ENCODE measurements at places on chromosomes 2 and 18.

DNA sequence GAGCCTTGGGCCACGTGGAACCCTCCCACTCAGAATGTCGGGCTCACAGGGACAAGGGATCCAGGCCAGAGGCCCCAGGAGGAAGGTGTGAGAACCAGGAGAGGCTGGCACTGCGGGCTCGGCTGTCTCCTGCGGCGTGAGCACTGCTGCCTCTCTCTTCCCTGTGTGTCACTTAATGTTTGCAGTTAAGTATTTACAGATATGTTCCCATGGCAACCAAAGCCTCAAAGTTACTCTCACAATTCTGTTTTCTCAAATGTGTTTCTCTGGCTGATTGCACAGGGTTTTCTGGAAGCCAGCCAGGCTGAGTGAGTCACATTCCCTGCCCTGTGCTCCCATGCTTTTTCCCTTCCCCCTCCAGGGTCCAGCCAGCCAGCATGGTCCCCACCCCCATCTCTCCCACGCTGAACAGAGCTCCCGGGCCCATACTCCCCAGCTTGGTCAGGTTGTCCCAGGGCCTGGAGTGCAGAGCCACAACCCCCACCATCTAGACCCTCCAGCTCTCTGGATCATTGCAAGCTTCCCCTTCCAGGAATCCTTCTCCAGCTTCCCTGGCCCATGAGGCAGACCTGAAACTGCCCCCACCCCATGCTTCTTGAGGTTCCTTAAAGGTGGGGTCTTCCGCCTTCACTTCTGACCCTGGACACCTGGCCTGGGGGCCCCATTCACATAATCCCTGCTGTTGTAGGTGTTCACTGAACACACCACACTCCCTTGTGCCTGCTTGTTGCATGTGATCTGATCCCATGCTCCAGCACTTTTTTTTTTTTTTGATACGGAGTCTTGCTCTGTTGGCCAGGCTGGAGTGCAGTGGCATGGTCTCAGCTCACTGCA, 265.9 kb downstream of the CELF4 start:
- DNase-seq, result no peak

GRCh38 chr2:110869472-110870446, 137.4 kb downstream of the ACOXL start:
- peak; percentile 58 for DNase-seq

GRCh38 chr2:100376836-100377235, 40.6 kb downstream of the CHST10 start:
- no peak for DNase-seq

GRCh38 chr2:85248773-85249509, 78.8 kb downstream of the TGOLN2 start:
- DNase-seq, result no peak

DNA sequence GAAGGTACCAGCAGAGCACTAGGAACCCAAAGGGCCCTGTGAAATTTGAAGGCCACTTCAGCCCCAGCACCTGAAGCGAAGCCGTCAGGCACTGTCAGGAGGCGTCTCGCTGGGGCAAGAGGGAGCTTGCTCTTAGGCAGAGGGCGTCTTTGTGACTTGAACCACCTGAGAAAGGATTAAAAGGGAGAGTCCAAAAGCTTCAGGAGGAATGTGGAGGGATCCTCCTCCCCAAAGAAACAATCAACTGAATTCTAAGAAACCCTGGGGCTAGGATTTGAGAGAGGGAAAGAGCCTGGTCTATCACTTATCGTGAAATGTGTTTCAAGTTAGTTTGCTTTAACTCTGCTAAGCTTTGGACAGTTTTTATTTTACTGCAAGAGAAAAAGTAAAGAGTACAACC, 324.9 kb upstream of the SOX11 start:
- no peak for DNase-seq

- no peak for DNase-seq
Observed at GRCh38 chr2:229431327-229431954, 160.4 kb upstream of the PID1 start.

DNA sequence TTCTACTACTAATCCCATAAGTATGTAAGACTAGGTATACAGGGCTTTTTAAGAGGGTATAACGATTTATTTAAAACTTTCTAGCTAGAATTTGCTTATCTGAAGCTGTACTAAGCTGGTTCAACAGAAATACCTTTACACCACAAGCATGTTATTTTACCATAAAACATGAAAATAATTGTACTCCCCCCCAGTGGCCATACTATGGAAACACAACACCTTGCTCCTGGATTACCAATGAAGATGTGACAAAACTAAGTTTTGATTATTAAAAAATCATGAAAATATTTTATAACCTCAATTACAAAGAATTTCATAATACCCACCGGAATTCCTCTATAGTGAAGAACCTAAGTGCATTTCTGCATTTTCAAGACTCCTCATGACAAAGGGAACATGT, 27.3 kb downstream of the LPIN2 start:
- no peak for DNase-seq

DNA sequence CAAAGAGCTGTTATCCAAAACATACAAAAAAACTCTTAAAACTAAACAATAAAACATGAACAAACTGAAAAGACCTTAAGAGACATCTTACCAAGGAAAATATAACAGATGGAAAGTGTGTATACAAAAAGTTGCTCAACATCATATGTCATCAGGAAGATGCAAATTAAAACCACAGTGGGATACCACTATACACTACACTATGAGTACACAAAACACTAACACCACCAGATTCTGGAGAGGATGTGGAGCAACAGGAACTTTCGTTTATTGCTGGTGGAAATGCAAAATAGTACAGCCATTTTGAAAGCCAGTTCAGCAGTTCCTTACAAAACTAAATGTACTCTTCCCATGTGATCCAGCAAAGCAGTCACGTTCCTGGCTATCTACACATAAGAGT, 221.4 kb downstream of the CMPK2 start:
- no peak for DNase-seq

- DNase-seq, result no peak
Observed at GRCh38 chr2:238448031-238448955, 21.6 kb downstream of the ASB1 start.

DNA sequence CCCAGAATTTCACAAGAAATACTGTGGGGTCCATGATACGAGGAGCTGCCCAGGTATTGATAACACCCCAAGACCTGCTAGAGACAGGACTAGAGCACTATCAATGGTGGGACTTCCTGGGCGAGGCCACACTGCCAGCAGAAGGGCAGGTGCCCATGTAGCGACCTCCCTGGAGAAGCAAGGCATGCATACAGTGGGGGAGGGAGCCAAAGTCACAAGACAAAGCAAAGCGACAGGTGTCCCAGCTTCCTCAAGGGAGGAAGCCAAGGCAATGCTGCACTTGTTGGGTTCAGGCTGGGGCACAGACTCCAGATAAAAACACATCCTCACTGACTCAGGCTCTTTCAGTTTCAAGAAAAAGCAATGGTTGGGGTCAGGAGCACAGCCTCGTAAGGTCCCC, 7.5 kb downstream of the CD207 start:
- DNase-seq, result peak; percentile 51

- DNase-seq, result no peak
Observed at GRCh38 chr18:10805587-10806118, 279.8 kb downstream of the NAPG start.

GRCh38 chr18:8411492-8411891, 197.7 kb upstream of the RAB12 start:
- no peak for DNase-seq

GRCh38 chr2:237892478-237892877, 33.1 kb downstream of the RAMP1 start:
- no peak for DNase-seq

DNA sequence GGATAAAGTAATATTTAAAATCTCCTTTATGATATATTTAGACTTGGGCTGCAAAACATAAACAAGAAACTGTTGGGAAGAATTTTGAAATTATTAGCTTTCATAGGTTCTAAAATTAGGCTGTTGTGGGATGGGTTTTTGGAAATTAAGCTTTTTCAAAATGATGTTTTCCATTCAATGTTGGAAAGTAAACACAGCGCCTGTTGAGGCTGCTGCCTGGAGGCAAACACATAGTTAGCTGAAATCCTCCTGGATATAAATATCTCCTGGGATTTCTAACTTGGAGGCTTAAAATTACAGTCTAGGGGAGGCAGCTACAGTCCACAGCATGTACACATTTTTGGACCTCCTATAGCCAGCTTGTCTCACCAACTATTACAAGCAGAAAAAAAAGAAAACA, 197.3 kb downstream of the DCC start:
- DNase-seq, result no peak

- no peak for DNase-seq
Observed at GRCh38 chr18:59272221-59272888, 899 bp downstream of the RAX start.

- no peak for DNase-seq
Observed at GRCh38 chr18:64399566-64399965, 250.7 kb upstream of the LINC00305 start.

DNA sequence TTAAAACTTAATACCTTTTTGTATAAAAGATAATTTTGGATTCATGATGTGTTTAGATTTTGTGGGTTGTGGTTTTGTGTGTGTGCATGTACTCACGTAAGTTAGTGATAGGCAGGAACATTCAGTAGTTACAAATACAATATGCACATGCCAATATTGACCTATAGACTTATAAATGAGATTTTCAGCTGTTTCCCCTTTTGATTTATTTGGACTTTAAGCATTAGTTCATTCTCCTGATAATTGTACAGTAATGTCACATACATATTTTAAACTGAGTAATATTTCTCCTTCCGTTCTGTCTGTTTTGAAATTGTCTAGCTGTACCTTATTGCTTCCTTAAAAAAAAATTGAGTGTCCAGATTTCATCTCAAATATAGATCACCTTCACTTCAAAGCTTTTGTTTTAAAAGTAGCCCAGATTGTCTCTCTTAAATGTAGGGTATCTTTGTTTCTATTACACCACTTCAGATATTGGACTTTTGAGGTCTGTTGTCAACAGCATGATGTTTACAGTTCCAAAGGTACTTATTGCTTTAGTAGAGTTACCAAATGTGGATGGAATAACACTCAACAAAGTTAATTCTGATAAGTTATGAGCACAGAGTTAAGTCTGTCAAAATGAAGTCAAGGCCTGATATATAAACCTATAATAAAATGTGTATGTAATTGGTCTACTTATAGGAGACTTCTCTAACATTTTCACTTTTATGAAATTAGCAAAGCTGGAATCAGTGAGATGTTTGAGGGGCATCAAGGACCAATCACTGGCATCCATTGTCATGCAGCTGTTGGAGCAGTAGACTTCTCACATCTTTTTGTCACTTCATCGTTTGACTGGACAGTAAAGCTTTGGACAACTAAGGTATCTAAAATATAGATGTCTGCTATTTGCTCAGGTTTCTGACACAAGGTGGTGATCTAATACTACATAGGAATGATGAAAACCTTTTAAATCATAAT, 42.0 kb downstream of the DYNC1I2 start:
- no peak for DNase-seq

- no peak for DNase-seq
Observed at GRCh38 chr2:24721470-24721869, 71.7 kb downstream of the PTRHD1 start.

GRCh38 chr2:120736624-120737339, 1.1 kb downstream of the GLI2 start:
- DNase-seq, result peak; percentile 72

GRCh38 chr2:84481702-84482101, 22.6 kb upstream of the SUCLG1 start:
- DNase-seq, result no peak

DNA sequence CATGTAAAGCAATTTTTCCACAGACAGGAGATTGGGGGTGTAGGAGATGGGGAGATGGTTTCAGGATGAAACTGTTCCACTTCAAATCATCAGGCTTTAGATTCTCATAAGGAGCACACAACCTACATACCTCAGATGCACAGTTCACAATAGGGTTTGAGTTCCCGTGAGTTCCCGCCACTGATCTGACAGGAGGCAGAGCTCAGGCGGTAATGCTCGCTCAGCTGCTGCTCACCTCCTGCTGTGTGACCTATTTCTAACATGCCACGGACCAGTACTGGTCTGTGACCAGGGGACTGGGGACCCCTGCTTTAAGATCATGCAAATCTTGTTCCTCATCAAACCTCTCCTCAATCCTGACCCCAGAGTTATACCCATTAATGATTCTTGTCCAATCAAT, 70.1 kb downstream of the RPE start:
- no peak for DNase-seq

GRCh38 chr2:238143239-238143951, 4.9 kb downstream of the KLHL30 start:
- no peak for DNase-seq

DNA sequence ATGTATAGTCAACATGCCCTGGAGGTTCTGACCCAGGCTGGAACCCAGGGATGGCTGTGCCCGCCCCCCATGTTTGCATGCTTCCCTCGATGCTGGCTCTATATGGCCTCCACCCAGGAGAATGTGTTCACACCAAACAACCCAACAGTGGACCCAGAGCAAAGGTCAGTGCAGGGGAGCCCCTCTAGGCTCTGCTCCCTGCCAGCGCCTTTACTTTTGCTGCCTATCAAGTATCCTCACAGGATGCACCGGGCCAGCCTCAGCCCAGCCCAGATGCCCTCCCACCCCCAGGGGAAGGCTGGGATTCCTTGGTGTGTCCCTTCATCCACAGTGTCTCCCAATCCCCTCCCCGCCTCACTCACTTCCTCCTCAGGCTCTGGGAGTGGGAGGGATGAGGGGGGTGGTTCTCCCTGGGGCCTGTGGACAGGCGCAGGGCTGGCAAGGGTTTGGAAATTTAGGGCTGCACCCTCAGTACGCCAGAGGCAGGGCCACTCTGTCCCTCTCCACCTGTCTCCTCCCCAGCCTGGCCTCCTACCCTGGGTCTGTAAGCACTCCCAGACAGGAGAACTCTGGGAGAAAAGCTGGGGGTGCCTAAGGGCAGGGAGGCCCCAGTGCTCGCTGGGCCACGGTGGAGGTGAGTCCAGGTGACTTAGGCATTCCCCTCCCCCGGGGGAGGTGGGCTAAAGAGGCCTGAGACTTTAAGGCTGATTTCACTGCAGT, 2.3 kb downstream of the ATP6V1B1 start:
- DNase-seq, result peak; percentile 38

DNA sequence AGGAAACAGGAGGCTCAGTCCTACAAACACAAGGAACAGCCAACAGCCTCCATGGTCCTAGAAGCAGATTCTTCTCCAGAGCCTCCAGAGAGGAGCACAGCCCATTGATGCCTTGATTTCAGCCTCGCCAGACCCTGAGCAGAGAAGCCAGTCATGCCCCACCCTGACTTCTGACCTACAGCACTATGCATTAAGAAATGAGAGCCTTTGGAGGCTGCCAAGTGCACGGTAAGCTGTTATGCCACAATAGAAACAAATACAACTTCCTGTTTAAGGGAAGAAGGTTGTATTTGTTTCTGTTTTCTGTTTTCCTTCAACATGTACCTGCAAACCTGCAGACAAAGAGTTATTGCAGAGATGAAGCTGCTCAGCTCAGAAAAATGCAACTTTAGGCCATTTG, 181.3 kb upstream of the AGAP1 start:
- DNase-seq, result no peak

- DNase-seq, result no peak
Observed at GRCh38 chr2:130896813-130897212, 60.1 kb downstream of the ARHGEF4 start.

DNA sequence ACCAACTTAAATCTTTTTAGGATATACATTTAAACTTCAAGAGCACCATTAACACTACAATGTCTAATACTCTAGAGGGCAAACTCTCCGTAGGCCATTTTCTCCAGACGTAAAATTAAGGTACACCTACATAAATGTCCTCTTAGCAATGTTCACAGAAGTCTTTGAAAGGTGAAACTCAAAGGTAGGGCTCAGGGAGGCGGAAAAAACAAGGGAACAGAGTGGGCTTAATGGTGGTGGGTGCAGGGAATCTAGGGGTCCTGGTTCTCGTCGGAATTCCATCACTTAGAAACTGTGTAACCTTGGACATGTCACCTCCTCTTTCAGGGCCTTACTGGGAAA, 668 bp downstream of the NFU1 start:
- DNase-seq, result no peak

- DNase-seq, result no peak
Observed at GRCh38 chr18:39600894-39601293, 2035.3 kb upstream of the CELF4 start.
